ENCODE measurements at places on chromosomes 11 and 22.

DNA sequence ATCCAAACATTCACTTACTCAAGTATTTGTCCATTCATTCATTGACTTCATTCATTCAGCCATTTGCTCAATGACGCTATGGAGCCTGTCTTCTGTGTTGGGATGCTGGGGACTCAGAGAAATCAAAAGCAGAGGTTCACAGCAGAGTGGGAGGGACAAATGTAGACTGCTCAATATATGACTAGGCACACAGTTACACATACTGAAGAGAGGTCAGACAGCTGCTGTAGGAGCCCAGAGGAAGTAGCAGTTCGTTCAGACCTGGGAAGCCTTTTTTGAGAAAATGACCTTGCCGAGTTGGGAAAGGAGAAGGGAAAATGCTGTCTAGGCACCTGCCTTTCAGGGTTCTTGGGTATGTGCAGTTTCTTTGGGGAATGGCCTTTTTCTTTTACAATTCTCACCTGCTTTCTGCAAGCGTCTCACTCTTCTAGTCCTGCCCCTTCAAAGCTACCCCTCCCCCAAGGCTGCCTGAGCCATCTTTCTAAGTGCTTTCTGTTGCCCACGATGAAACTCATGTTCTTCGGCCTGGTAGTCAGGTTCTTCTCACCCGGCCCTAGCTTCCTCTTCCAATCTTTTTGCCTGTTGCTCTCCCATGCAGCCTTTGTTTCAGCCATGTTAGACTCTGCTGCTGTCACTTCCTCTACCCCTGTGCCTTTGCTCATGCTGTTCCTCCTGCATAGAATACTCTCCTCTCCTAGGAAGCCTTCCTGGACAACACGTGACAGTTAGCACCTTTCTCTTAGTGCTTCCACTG is 4.2 kb upstream of the UVRAG start:
- no peak for DNase-seq

DNA sequence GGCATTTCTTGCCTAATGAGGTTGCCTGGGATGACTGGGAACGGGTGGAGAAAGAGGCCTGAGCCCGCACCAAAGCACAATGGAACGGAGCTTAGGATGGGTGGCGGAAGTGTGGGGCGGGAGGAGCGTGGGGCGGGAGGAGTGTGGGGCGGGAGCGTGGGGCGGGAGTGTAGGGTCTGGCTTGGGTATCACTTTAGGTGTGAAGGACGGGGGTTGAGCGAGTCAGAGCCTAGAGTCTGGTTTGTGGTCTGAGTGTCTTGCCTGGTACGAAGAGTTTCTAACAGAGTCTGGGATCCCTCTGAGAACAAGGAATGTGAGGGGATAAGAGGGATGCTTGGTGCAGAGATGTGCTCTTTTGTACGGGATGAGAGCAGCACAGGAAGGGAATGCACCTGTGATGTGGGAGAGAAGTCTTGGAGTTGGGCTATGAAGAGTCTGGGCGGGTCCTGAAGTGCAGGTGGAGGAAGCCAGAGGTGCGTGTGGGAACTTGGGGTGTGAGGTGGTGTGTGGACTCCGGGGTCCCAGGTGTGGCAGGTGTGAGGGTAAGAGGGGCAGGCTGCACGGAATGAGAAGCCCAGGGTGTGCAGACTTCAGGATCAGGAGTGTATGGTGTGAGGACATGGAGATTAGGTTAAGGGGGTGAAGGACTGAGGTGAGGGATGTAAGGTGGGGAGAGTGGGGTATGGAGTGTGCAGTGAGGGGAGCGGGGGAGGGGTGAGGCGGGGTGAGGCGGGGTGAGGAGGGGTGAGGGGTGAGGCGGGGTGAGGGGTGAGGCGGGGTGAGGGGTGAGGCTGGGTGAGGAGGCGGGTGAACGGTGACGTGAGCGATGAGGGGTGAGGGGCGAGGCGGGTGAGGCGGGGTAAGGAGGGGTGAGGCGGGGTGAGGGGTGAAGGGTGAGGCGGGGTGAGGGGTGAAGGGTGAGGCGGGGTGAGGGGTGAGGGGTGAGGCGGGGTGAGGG is 1.0 kb downstream of the SYCE3 start:
- no peak for DNase-seq

- peak; percentile 17 for DNase-seq
Measured at GRCh38 chr11:73198677-73199076, 19.4 kb upstream of the P2RY2 start.

- DNase-seq, result no peak
Measured at GRCh38 chr22:39900306-39901227, at the start of gene GRAP2. TSS of gene GRAP2 (plus strand) at chr22:39901084. CDS start at chr22:39947107, 46,023 bp downstream.

DNA sequence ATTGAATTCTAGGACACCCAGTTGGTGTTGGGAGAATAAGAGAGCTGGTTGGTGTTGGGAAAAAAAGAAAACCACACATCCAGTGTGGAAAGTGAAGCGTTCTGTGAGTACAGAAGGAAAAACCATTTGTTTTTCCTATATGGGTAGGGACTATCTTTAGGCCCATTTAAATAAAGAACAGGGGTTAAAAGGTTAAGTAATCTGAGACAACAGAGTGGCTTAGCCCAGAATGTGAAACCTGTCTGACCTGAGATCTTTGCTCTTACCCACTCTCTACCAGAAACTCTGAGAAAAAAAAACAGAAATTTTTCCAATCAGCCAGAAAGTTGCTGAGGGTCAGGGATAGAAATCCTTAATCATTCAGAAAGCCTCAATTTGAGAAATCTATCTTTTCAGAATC is 59.8 kb upstream of the LRRC55 start:
- no peak for DNase-seq

DNA sequence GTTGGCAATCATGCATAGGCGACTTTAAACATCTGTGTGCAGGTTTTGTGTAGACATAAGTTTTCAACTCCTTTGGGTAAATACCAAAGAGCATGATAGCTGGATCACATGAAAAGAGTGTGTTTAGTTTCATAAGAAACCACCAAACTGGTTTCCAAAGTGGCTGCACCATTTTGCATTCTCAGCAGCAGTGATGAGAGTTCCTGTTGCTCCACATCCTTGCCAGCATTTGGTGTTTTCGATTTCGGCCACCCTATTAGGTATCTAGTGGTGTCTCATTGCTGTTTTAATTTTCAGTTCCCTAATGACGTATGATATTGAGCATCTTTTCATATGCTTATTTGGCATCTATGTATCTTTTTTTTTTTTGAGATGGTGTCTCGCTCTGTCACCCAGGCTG is 62.8 kb upstream of the CCND1 start:
- no peak for DNase-seq

DNA sequence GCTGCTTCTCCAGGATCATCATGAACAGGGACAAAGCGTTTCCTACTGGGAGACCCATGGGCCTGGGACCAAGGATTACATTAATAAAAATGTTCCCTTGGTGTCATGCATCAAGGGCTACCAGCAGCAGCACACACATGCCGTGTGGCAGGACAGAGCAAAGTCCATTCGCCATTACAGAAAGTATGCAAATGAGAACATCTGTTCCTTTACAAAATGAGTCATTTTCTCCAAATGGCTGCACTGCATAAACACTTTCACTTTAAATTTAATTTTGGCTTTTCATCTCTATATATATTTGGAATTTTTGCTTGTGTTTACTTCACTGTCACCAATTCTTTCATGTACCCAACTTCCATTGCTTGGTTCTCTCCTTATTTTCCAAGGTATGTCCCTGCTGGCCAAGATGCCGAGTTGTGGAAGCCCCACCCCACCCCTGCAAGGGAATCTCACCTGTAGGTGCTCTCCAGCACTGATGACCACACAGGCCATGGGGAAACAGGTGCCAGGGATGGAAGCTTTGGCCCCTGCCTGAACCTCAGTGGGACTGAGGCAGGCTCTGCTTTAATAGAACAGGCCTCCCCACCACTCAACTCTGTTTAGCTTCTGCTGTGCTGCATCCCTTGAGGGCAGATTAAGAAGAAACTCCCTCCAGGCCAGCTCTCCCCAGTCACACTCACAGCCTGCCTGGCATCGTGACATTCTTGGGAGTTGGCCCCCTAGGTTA is 15.6 kb upstream of the GNAZ start:
- DNase-seq, result no peak

GRCh38 chr22:27142286-27142685 is 484.9 kb downstream of the MIAT start:
- no peak for DNase-seq

GRCh38 chr11:19576054-19576453 is 136.6 kb upstream of the NAV2 start:
- peak; percentile 23 for DNase-seq

DNA sequence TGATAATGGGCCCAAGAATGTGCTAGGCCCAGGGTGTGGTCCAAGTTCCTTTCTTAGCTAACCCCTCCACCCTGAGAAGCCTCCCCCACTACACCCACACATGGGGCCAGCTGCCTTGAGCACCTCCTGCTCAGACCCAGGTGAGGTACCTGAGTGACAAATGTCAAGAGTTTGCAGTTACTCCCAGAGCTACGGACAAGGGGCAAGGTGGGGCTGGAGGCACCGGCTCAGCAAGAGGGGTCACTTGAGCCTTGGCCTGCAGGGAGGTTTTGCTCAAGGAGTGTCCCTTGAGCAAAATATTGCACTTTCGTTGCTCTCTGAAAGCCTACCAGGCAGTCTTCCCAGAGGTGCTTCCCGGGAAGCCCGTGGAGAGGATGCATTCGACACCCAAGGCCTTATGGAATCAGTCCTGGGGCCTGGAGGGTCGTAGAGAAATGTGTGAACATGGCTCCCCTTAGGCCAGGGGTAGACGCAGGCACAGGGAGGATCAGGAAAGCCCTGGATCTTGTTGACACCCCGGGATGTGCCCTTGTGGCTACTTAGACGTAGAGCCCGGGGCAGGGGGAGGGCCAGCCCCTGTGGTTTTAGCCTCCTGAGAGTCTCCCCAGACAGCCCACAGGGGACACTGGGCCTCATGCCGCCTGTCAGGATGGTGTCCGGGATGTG is 114.2 kb downstream of the KCNQ1 start:
- no peak for DNase-seq

GRCh38 chr11:65574811-65575567 is 864 bp upstream of the EHBP1L1 start:
- no peak for DNase-seq

DNA sequence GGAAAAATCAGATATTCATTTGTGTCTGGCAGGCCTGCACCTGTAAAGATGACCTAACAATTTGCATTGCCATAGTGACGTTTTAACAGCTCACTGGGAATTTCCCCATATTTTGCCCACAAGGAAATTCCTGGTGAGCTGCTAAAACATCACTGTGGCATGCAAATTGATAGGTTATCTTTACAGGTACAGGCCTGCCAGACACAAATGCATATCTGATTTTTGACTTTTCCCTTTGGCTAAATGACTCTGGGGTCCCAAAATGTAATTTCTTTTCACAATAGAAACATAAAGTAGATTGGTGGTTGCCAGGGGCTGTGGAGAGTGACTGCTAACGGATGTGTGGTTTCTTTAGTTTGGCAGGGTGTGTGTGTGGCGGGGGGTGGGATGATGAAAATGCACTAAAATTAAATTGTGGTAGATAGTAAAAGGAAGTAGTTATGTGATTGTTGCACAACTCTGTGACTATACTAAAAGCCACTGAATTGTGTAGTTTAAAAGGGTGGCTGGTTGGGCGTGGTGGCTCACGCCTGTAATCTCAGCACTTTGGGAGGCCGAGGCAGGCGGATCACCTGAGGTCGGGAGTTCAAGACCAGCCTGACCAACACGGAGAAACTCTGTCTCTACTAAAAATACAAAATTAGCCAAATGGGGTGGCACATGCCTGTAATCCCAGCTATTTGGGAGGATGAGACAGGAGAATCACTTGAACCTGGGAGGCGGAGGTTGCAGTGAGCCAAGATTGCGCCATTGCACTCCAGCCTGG is 18.5 kb upstream of the FEZ1 start:
- no peak for DNase-seq

DNA sequence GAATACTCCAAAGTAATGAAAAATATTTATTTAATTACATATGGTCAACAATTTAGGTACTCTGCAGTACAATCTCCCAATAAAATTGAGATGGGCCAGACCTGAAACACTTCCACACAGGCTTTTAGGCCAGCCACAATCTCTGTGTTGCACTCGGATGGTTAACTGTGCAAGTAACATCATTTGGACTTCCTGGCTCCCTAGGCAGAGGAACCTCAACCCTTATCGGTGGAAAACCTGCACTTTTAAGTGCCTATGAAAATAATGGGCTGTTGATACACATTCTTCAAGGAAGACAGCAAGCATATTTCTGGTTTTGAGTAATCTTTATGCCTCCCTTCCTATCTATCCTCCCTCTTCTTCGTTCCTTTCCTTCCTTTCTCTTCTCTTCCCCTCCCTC is 343.1 kb downstream of the SOX6 start:
- no peak for DNase-seq

- DNase-seq, result no peak
Measured at GRCh38 chr11:69552951-69553350, 71.5 kb downstream of the LINC01488 start.

GRCh38 chr11:75199412-75199955 is 41.1 kb upstream of the TPBGL start:
- peak; percentile 61 for DNase-seq
